ENCODE measurements at places on chromosomes 7 and 10. TPM values are rescaled to one million over a fixed set of nuclear protein-coding genes. Genes with fewer than 3 reads are reported as not detected.

DNA sequence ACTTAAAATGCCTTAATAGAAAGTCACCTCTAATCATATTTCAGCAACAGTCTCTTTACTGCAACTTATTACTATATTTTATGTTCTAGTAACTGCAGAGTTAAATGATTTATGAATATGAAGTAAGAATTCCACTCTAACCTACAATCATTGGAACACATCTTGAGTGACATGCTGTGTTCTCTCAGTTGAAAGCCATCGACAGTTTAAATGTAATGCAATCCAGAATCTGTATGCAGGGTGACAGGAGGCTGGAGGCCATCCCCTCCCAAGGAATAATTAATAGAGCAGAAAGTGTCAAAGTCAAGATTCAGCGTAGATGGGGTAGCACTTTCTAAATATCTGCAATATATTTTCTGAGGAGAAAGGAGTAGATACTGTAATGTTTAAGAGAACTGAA, 590.3 kb upstream of the SORCS1 start:
- no peak for DNase-seq

GRCh38 chr10:112057072-112057471, 126.5 kb downstream of the GPAM start:
- DNase-seq, result no peak

- no peak for DNase-seq
Observed at GRCh38 chr7:74258639-74259038, 4.4 kb upstream of the RFC2 start.

GRCh38 chr7:158535079-158535478, 52.5 kb downstream of the PTPRN2 start:
- no peak for DNase-seq

DNA sequence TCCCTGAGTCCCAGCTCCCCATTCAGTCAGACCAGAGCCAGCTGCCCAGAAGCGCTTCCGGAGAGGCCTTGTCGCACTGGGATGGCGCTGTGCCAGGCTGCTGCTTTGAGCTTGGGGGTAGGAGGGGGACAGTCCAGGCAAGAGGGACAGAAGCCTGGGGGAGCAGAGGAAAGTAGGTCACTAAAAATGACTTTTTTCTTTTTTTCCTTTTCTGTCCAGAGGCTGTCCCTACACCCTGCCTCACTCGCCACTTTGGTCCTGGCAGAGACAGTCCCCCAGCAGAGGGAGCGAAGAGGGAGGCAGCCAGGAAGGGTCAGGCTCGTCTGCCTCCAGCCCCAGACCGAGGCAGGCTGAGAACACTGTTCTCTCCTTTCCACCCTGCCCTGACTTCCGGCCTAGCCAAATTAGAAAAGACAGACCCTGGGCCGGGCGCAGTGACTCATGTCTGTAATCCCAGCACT, 15.8 kb upstream of the TRIM8 start:
- DNase-seq, result peak; percentile 89

- DNase-seq, result no peak
Observed at GRCh38 chr7:13037216-13037615, 349.8 kb downstream of the ARL4A start.

GRCh38 chr7:70720191-70720873, 411.6 kb upstream of the GALNT17 start:
- no peak for DNase-seq

- DNase-seq, result no peak
Observed at GRCh38 chr10:119362122-119362521, 154.8 kb downstream of the GRK5 start.

GRCh38 chr7:131346885-131347592, 19.4 kb downstream of the MKLN1 start:
- DNase-seq, result no peak

GRCh38 chr10:100289641-100290040, 3.2 kb upstream of the BLOC1S2 start:
- no peak for DNase-seq

DNA sequence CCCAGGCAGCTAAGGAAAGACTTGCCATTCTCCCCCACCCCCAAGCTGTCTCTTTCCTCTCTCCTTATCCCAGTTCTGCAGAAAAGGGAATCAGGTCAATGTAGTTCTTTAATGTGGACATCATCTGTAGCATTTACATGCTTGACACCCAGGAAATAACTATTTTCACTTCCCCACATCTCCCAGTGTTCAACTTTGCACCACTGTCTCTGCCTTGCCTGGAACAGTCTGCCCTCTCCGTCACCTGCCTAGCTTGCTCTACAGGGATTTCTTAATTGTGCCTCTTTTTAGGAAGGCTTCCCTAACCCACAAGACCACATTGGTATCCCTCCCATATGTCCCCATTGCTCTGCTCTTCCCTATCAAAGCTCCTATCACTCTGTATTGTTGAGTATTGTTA, 45.9 kb upstream of the TOMM7 start:
- no peak for DNase-seq

GRCh38 chr7:15757041-15758000, 70.8 kb upstream of the MEOX2 start:
- DNase-seq, result no peak

- peak; percentile 72 for DNase-seq
Observed at GRCh38 chr7:159143780-159144757, 598 bp downstream of the VIPR2 start.

DNA sequence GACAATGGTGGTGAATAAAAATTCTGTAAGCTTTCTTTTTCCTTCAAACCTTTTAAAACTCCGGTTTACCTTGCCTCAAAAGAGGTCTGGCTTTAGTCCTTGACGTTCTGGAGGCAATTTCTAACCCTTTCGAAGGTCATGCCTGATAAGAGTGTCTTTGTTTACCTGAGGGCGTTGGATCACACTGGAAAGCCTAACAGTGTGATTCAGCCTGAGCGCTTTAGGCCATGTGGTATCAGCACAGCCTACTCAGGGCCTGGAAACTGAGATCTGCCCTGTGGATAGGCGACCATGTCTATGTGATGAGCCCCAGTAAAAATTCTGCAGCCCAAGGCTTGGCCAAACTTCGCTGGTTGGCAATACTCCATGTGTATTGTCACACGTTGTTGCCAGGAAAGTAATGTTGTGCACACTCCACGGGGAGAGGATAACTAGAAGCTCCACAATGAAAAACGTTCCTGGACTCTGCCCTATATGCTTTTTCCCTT, 10.7 kb downstream of the CCDC6 start:
- peak; percentile 32 for DNase-seq

DNA sequence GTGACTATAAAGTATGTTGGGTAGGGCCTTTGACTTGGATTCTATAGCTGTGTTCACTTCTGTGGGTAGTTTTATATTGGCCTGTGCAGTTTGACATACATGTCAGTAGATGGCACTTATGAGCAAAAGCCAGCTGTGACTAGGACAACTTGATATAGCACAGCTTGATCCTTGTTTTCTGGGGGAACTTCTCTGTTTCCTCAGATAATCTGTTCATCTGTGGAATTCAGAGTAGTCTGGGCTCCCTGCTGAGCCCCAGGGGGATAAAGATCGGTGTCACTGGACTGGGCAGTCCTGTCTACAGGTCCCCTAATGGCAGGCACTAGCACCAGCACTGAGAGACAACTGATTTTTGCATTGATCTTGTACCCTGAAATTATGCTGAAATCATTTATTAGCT, 25.4 kb downstream of the CYP2C9 start:
- no peak for DNase-seq

DNA sequence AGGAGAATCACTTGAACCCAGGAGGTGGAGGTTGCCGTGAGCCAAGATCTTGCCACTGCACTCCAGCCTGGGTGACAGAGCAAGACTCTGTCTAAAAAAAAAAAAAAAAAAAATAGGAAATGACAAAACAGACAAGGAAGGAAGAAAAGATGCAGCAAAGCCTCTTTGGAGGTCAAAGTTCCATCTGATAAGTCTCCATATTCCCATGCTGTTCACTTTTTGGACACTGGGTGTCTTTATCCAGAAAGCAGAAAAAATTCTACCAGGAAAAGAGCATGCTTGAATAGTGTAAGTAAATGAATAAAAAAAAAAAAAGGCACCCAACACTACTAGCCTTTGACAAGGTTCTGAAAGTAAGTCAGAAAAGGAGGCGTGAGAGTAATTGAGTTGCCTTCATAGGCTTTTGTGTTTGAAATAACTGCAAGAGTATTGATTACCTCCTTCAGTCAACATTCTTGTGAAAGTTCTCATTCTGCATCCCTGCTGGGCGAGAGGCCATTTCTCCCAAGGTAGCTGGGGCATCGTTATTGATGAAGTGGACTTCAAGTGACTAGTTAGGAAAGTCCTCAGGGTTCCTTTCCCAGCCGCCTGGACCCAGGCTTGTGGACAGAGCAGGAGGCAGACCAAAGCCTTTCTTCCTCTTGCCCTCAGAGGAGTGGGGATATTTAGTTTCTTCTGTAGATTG, 133.3 kb upstream of the KIF5B start:
- DNase-seq, result no peak

DNA sequence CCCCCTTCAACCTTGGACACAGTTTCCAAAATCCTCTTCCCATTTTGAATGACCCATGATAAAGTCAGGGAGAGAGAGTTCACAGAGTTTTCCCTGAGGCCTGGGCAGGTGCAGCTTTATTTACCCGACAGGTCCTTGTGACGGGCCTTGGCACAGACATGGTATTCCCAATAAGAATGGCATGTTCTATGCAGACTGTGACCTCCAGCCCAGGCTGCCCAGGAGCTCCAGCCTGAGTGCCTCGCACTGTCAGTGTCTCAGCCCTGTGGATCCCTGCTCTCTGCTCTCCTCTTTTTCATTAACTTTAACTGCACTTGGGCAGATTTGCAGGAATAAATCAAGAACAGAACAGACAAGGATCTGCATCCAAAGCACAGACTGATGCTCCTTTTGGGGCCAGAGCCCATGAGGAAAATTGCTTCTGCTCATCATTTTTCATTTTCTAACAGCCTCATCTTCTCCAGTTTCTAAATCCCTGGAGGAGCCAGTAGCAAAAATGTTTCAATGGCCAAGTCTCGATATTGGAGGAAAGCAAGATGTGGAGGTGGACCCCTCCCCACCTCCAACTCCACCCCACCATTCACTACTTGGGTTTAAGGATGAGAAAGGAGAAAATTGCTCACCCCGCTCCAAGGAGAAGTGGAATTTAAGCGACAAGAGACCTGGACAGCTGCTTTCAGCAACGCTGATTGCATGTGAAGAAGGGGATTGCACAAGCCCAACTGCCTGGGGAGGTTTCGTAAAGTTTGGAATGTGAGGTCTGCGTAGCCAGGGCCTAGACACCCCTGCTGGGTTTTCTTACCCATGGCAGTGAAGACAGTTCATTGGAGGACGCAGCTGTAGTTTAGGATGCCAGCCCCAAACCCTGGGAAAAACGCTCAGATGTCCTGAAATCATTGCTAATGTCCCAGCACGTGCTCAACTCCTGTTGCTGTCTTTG, 225.9 kb downstream of the WDR11 start:
- peak; percentile 49 for DNase-seq

DNA sequence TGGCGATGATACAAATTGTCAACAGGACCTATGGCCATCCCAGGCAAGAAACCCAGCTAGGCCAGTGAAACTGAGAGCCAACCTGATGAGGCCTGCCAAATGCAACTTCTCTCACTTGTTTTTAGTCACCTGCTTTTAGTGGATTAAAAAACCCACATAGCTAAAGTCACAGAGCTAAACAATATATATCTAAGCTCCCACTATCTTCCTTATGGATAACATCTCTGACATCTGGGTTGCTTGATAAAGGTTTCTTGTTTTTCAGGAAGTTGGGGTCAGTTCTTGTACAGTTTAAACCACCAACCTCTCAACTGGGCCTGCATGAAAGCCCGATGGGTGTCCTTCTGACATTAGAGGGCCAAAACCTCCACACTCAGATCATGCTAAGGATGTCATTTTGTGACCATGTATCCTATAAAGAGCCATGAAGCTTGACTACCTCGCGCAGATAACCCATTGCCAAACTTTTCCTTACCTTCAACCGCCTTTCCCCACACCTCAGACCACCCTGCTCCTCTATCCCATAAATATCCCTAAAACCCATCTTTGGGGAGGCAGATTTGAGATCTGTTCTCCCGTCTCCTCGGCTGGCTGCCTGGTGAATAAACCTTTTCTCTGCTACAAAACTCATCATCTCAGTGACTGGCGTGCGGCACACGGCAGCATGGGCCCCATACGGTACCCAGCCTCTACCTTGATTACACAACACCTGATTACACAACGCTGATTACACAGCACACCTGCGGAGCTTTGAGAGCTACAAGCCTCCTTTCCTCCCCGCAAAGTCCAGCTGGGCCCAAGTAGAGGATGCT, 797 bp upstream of the STMP1 start:
- no peak for DNase-seq

GRCh38 chr7:4882169-4883032, 1.1 kb downstream of the RADIL start:
- DNase-seq, result peak; percentile 77

- DNase-seq, result no peak
Observed at GRCh38 chr7:28036696-28037095, 143.9 kb downstream of the JAZF1 start.

- DNase-seq, result no peak
Observed at GRCh38 chr7:7110706-7111105, 71.6 kb upstream of the C1GALT1 start.

GRCh38 chr10:112896722-112897121, 53.3 kb upstream of the TCF7L2 start:
- no peak for DNase-seq

DNA sequence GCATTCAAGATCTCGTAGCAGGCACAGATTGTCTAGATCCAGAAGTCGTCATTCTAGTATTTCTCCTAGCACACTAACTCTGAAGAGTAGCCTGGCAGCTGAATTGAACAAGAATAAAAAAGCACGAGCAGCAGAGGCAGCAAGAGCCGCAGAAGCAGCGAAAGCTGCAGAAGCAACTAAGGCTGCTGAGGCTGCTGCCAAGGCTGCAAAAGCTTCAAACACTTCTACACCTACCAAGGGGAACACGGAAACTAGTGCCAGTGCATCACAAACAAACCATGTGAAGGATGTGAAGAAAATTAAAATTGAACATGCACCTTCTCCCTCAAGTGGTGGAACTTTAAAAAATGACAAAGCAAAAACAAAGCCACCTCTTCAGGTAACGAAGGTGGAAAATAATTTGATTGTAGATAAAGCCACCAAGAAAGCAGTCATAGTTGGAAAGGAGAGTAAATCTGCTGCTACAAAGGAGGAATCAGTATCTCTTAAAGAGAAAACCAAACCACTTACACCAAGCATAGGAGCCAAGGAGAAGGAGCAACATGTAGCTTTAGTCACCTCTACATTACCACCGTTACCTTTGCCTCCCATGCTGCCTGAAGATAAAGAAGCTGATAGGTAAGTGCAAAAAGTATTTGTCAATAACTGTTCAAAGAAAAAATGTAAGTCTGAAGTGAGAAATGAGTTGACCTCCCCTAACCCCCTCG, 37.7 kb downstream of the CDK13 start:
- no peak for DNase-seq

The SPDYE9 gene
- not detected for total RNA-seq

The PPIF gene
- total RNA-seq, result 139 TPM

The GJD4 gene
- total RNA-seq, result not detected

The ZNF804B gene
- total RNA-seq, result not detected

The BTBD16 gene
- not detected for total RNA-seq

The FAM25A gene
- not detected for total RNA-seq

The C10orf143 gene
- 1.3 TPM for total RNA-seq

The RASSF4 gene
- total RNA-seq, result 93.5 TPM

The EPHB6 gene
- 3.9 TPM for total RNA-seq

The ZNF727 gene
- total RNA-seq, result 1.8 TPM

The SYNPO2L gene
- 237 TPM for total RNA-seq

The VGF gene
- total RNA-seq, result not detected

Measured in left ventricle myocardium superior (tissue), 1 donor.